ENCODE measurements at places on chromosomes 11 and 22.
A peak's percentile ranks its signal among the peaks of the same experiment; 100 is the strongest.

- DNase-seq: peak; percentile 87
These were observed 12.1 kb upstream of the NFAM1 start for GRCh38 chr22:42444077-42444904.

GRCh38 chr11:86136538-86136937, 67.7 kb upstream of the PICALM start:
- no peak for DNase-seq

- no peak for DNase-seq
These were observed 132.3 kb upstream of the PARVA start for GRCh38 chr11:12245091-12245490.

DNA sequence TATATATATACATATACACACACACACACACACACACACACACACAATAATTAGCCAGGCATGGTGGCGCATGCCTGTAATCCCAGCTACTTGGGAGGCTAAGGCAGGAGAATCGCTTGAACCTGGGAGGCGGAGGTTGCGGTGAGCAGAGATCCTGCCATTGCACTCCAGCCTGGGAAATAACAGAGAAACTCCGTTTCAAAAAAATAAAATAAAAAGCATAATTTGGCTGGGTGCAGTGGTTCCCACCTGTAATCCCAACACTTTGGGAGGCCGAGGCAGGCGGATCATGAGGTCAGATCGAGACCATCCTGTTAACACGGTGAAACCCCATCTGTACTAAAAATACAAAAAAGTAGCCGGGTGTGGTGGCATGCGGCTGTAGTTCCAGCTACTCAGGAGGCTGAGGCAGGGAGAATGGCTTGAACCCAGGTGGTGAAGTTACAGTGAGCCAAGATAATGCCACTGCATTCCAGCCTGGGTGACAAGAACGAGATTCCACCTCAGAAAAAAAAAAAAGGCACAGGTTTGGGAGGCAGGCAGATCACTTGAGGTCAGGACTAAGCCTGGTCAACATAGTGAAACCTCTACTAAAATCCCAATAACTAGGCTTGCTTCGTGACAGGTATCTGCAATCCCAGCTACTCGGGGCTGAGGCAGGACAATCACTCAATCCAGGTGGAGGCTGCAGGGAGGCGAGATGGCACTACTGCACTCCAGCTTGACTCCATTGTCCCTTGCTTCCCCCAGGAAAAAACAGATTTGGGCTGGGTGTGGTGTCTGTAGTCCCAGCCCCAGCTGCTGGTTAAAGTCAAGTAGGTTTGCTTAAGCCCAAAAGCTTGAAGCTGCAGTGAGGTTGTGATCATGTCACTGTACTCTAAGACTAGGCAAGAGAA, 11.8 kb upstream of the WDR74 start:
- no peak for DNase-seq

DNA sequence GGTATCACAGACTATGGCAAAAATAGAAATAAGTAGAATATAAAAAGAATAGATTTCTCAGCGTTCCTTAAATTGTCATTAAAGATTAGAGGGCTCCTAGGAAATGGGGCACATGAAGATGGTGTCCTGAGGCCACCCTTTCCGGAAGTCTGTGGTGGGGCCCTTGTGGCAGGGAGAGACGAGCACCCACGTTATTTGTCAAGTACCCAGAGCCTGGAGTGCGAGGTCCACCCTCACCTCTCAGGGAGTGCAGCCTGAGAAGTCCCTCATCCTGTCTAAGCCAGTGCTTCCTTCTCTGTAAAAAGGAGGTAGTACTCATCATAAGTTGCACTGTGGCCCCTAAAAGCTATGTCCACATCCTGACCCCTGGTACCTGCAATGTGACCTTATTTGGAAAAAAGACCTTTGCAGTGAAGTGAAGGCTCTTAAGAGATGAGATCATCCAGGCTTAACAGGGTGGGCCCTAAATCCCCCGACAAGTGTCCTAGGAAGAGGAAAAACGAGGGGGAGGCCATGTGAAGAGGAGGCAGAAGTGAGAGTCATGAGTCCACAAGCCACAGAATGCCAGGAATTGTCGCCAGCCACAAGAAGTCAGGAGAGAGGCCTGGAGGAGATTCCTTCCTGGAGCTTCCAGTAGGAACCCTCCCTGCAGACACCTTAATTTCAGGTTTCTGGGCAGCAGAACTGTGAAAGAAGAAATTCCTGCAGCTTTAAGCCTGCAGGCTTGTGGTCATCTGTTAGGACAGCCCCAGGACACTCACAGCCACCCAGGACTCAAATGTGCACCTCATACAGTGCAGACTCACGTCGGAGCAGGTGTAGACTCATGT, 76.8 kb upstream of the CCND1 start:
- DNase-seq: no peak

- no peak for DNase-seq
These were observed 81.4 kb downstream of the SNX19 start for GRCh38 chr11:130834886-130835285.

- no peak for DNase-seq
These were observed 25.7 kb upstream of the CCDC188 start for GRCh38 chr22:20176421-20177085.

GRCh38 chr22:42717197-42717928, 3.3 kb downstream of the A4GALT start:
- DNase-seq: no peak

- peak; percentile 74 for DNase-seq
These were observed 1.4 kb upstream of the MAPK11 start for GRCh38 chr22:50271519-50271970.

- no peak for DNase-seq
These were observed 731.1 kb upstream of the LUZP2 start for GRCh38 chr11:23765682-23766252.

DNA sequence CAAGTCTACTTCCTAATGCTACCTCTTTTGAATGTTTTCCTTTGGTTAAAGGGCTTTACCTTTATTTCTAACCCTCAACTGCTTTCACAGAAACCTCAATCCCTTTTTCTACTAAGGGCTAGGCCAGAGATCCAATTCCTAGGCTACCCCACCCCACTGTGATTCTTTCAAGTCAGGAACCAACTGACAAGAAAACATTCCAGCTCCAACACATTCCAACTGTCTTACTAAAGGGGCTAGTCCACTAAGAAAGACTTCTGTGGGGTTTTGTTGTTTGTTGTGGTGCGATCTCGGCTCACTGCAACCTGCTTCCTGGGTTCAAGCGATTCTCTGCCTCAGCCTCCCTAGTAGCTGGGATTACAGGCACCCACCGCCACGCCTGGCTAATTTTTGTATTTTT, 151.3 kb downstream of the APOL5 start:
- no peak for DNase-seq

- DNase-seq: no peak
These were observed 148.9 kb downstream of the TENM4 start for GRCh38 chr11:79291948-79292347.

- DNase-seq: peak; percentile 2
These were observed 44.2 kb downstream of the PPFIA1 start for GRCh38 chr11:70314730-70315129.

DNA sequence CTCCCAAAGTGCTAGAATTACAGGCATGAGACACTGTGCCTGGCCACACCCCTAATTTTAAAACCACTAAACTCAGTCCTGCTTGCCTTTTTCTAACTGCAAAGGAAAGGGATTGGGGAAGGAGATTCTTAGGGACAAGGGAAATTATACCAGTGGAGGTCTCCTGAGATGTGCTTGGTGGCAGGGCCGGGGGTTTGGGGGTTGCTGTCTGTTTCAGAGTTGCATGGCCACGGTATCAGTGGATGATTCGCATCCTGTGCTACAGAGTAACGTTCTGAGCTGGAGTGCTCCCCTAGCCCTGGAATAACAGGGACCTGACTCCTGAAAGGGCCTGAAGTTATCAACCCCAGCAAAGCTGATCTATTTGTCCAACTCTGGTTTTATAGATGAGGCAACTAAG, 846 bp upstream of the GPHA2 start:
- DNase-seq: no peak

DNA sequence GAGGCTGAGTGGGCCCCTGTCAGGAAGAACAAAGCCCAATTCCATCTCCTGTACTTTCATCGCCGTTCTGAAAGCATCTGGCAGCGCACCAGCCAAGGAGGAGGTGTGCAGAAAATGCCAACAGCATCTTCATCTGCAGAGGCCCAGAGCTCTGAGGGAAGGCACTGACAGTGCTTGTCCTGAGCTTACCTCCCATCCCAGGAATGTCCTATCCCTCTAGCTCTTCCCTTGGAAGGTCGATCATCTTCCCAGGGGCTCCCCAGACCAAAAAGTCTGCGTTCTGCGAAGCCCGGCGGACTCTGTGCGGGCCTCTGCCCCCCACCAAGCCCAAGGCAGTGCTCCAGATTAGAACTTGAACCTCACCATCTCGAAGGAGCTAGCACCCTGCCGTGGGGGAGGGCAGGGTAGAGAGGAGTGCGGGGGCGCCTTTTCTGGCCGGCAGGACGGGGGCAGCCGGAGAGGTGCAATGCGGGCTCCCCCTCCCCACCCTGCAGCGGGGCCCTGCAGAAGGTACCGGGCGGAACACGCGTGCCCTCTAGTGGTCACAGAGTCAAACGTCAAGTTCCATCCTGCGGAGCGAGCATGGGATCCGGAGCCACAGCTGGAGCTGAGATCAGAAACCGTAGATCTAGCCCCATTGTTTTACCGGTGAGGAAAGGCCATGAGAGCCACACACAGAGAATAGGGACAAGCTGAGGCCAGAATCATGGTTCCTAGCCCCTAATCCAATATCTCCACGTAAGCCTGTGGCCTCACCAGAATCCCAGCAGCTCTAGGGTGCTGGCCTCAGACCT, 5.0 kb downstream of the SCN2B start:
- DNase-seq: peak; percentile 72

- DNase-seq: no peak
These were observed 23.7 kb upstream of the PDE3B start for GRCh38 chr11:14619603-14620531.

DNA sequence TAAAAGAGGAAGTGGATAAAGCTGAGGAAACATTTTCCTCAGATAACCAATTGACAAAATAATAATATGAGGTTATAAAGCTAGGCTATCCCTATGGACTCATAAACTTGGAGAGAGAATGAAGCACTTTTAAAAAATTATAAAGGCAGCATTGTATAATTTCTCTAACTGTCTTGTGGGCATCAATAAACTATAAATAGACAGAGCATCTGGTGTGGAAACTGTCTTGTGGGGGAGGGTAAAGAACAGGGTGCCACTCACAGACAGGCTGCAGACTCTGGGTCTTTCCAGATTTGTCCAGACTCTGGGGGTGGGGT, 333.5 kb downstream of the BUD13 start:
- no peak for DNase-seq

DNA sequence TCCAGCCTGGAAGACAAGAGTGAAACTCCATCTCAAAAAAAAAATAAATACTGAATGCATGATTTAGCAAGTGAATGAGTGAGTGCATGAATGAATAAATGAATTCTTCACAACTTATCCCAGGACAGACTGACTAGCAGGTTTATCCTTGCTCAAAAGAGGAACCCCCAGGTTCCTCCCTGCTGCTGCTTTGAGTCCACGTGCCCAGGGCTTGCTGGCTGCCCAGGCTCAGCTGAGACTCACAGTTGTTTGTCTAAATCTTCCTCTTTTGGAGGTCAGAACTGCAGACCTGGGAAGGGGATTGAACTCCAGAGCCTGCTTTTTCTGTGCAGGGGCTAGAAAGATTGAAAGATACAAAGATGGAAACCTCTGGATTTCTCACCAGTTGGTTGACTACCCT, 117.4 kb upstream of the TMEM45B start:
- DNase-seq: no peak

GRCh38 chr11:46356924-46357482, 9.7 kb downstream of the DGKZ start:
- DNase-seq: no peak

- no peak for DNase-seq
These were observed 32.6 kb downstream of the SHANK3 start for GRCh38 chr22:50705219-50705691.

GRCh38 chr11:69841859-69842698, 22.9 kb upstream of the FGF3 start:
- DNase-seq: peak; percentile 6

DNA sequence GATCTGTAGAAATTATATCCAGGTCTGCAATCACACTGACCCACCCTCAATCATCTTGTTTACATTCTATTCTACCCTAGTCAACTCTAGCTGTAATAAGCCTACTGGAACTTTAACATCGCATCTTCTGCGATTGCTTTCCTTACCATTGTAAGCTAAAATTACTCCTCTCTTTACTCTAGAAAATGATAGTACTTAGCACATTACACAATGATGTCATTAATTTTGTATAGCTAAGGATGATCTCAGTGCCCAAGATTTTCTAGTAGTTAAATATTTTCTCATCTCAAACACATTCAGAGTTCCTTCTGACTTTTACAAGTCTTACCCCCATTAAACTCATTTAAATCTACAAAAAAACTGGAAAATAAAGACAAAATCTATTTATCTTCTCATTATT, 39.6 kb upstream of the CTSC start:
- no peak for DNase-seq

DNA sequence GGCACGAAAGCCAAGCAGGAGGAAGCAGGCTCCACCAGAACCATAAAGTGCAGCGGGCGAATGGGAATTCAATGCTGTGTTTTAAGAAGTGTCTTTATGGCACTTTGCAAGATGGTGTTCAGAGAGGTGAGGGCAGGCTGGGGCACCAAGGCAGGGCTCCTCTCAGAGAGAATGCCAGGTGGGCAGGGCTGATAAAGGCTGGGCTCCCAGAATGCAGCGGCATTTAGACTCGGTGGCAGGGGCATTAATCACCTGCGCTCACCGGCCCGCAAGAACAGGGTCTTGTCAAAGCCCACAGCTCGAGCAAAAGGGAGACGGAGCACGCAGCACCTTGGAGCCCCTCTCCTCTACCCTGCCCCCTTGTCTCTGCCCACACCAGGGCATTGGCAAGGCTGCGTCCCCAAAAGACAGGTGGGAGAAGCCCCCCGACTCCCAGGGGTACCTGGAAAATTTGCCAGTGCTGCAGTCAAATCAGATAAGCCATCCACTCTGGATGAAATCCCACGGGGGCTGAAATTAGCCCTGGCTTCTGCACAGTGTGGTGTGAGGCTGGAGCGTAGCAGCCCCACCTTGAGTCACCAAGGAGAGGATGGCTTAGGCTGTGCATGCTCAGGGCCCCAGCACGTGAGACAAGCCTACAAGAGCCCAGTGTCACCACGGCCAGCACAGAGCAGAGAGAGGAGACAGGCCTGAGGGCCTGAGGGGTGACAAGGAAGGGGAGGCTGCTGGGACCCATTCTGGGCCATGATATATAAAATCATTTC, 8.1 kb downstream of the MACROD1 start:
- DNase-seq: no peak

GRCh38 chr11:26827567-26828081, 105.8 kb upstream of the SLC5A12 start:
- DNase-seq: no peak

DNA sequence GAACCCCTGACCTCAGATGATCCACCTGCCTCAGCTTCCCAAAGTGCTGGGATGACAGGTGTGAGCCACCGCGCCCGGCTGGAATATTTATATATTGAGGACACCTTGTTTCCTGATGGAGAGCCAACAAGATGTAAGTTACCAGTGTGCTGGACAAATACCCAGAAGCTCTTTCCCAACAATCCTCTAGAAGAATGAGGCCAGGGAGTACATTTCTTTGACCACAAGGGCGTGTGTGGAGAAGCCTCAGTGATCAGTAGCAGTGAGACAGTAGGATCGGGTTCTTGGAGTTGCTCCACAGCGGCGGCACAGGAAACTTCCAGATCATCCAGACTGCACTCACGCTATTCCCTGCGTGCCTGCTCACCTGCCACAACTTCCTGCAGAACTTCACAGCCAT, 10.3 kb upstream of the POLA2 start:
- DNase-seq: no peak

Measured in CD4-positive, alpha-beta T cell treated with Interleukin-12 subunit alpha and Interleukin-12 subunit beta, for 1 hour (primary cell).